Muscle of arm (tissue), 14 donors: ENCODE measurements at places on chromosomes 12 and 14. TPM values are rescaled to one million over a fixed set of nuclear protein-coding genes. Genes with fewer than 3 reads are reported as not detected.

DNA sequence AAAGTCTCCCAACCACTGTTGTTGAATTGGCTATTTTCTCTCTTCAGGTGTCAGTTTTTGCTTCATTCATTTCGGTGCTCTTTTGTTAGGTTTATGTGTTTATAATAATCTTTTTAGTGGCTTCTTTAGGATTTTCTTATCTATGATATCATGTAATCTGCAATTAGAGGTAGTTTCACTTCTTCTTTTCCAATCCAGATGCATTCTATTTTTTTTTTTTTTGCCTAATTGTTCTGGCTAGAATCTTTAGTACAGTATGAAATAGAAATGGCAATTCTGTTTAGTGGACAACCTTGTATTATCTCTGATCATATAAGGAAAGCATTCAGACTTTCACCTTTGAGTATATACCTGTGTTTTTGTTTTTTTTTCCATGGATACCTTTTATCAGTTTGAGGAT lies 17.4 kb downstream of the CNOT2 start:
- no peak for DNase-seq

- DNase-seq, result no peak
These were observed 23.6 kb upstream of the AMN1 start for GRCh38 chr12:31752450-31752849.

- no peak for DNase-seq
These were observed 507.4 kb upstream of the ATP2B1 start for GRCh38 chr12:90216020-90216552.

DNA sequence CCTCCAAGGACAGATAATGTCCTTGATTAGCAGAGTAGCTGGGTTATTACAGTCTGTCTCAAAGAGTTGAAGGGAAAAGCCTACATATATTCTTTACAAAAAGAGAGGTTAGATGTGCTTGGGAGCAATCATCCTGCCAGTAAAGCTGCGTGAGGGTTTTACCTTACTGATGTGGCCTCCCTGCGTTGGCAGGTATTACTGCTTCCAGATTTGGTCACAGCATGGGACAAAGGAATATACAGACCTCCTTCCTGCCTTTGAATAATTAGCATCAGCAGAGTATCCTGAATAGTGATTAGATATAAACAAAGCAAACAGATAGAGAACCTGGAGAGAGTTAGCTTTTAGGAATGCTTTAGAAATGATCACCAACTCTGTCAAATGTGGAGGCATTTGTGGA lies 69.6 kb downstream of the TMTC2 start:
- DNase-seq, result no peak

DNA sequence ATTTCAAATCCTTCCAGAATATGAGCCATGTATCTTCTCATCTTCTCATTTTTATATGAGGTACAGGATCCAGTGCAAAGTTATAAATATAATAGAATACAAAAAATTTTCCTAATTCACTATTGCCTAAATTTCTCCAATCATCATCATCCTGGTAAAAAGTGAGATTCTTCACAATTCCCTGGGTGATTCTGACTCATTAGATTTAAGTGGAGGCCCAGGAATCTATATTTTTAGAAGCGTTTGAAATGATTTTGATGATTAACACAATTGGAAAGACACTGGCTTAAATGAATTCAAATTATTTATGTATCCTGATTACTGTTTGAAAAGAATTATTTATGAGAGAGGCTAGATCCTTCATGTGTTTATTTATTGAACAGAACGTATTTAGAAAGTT lies 380.3 kb upstream of the PDE3A start:
- DNase-seq, result no peak

DNA sequence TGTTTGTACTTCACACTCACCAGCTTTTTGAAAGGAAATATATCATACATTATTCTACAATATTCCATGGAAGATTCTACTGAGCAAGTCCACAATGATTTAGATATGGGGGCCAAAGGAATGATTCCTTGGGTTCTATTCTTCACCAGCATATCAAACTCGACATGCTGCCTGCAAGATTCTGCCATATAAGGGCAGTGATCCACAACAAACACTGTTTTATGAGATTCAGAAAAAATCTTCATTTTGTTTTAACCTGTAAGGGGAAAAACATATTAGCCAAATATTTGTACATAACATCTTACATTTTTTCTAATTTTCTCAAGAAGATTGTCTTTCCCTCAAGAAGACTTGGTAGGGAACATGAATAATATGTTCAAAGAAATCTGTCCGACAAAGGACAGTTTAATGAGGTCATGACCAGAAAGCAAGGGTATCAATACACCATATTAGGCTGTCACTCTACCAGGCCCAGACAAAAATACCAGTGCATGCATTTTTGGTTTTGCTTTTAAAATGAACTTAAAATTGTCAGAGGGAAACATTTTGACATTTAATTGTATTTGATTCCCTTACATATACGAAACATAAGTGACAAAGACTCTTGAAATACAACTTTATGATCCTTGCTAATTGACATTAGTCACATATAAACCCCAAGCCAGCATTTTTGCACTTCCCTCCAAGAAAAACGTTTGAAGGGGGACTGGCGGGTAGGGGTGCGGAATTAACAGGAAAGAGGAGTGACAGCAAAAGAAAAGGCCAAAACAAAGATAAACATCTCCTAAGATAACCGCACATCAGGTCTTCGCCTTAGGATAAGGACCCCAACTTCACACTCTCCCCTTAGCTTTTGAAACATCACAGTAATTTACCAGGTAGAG lies 980 bp downstream of the INTS13 start:
- DNase-seq, result no peak

DNA sequence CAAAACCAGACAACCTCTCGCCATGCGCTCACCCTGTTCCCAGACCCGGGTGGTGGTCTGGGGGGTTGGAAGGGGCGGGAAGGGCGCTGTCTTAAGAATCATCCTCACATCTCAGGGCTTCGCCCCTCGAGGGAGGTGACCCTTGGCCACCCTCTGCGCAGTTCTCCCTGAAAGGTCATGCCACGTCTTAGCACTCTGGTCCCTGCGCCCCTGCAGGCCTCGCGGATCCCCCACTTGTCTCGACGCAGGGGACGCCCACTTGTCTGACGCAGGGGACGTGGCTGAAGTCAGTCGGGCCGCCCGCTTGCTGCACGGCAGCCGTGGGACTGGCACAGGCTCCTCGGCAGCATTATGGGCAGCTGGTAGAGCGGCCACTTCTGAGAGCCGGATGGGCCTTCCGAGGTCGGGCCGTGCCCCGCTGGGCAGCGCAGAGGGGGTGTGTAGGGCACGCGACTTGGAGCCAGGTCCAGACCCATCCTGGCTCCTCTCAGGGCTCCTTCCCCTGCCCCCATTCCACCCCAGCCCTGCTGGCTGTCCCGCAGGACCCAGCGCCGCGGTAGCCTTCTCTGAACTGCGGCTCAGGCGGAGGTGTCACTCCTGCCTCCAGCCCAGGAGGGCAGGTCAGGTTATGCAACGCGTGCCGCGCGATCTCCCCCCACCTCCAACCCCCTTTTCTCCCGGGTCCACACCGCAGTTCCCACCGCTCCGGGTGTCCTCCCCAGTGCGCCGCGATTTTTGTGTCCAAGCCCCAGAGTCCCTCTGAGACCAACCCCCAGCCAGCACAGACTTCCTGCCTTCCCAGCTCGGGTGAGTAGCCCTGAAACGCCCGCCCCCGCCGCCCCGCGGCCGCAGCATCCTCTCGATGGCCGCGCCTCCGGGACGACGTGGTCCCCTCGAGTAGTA lies 40.9 kb upstream of the CAPRIN2 start:
- peak; percentile 42 for DNase-seq

DNA sequence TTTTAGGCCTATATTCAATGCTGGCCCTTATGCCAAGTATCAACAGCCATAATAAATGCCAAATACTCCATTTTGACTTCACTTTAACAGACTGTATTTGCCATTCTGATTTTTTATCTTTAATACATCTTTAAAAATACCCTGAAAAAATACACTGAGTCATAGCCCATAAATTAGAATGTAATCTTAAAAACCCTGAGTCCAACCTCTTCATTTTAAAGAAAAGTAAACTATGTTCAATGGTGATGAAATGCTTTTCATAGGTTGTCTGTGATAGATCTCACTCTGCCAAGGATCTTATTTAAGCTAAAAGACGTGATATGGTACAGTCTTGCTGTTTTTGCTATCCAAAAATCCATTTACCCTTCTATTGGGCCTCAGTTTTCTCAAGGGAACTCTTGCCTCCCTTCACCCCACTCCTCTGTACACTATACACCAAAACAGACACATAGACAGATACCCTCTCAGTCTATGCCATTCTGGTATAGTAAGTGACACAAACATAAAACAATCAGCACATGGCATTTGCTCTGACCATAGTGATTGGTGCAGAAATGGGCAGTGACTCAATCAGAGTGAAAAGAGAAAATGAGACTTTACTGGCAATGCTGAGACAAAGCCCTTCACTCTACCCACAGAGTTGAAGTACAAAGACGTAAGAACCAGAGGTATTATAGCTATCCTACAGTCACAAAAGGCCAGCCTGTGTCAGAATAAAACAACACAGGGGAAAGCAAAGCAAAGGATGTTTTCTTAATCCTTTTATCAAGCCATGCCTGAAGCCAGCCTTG lies 49.1 kb downstream of the BTG1 start:
- no peak for DNase-seq

DNA sequence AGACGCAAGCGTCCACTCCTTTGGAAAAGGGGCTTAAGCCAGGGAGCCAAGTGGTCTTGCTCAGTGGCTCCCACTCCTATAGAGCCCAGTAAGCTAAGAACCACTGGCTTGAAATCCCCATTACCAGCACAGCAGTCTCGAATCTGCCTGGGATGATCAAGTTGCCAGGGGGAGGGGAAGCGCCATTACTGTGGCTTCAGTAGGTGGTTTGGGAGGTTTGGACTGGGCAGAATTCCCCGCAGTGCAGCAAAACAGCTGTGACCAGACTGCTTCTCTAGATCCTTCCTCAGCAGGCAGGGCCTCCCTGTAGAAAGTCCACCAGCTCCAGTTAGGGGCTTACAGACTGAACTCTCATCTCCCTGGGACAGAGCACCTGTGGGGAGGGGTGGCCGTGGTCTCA lies 115.4 kb downstream of the TMEM117 start:
- DNase-seq, result no peak

GLIPR1 gene
- polyA plus RNA-seq, result 9.5 TPM

YEATS4 gene
- polyA plus RNA-seq, result 13.1 TPM

RNASE2 gene
- polyA plus RNA-seq, result 0.47 TPM

SIX6 gene
- polyA plus RNA-seq, result 0.04 TPM

PLA2G1B gene
- not detected for polyA plus RNA-seq
